ENCODE measurements at places on chromosomes 3 and 15.

GRCh38 chr3:20480786-20481365 lies 294.9 kb upstream of the SGO1 start:
- DNase-seq: no peak

GRCh38 chr3:150070271-150070670 lies 99.6 kb upstream of the PFN2 start:
- no peak for DNase-seq

DNA sequence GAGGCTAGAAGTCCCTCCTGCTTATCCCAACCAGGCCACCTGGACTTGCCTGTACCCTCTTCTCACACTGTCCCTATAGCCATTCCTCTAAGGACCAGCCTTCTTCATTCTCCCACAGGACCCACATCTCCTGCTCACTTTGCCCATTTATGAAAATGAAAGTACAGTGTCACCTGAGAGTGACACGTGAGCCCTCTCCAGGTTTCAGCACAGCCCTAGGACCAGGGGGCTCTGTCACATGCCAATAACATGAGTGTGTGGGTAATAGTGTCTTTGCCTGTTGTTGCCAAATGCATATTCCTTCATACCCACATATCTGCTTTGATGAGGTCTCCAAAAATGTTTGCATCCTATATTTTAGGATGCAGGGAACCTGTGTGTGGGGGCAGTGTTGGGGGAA lies 42.3 kb upstream of the TNFAIP8L3 start:
- DNase-seq: no peak

DNA sequence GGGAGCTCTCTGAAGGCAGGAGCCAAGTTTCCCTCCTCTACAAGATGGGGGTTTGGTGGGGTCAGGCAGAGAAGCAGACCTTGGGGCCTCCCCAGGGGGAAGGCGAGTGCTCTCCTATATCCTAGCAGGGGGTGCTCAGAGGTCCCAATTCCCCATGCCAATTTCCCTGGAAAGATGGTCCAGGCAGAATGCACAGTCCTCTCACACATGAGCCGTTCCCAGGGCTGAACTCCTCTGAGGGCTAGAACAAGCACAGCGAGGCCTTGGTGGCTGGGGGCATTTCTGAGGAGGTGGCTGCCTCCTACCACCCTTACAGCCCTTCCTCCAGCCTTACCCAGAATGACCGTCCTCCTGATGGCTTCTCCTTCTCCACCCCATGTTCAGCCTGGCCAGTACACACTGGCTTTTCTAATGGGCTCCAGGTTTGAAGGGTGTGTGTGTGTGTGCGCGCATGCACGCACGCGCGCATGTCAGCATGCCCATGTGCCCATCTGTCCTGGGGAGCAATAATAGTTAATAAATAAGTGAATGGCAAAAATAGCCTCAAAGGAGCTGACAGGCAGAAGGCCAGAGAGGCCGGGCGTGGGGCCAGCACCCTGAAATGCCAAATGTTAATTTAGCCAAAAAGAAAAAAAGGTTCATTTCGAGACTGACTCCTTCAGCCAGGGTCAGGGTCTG lies 24.4 kb downstream of the ADCY5 start:
- no peak for DNase-seq

GRCh38 chr3:42340466-42340865 lies 69.9 kb downstream of the LYZL4 start:
- no peak for DNase-seq

GRCh38 chr3:194401868-194402329 lies 2.8 kb upstream of the GP5 start:
- no peak for DNase-seq

- DNase-seq: no peak
Observed at GRCh38 chr3:23760325-23760724, 45.4 kb upstream of the UBE2E1 start.

DNA sequence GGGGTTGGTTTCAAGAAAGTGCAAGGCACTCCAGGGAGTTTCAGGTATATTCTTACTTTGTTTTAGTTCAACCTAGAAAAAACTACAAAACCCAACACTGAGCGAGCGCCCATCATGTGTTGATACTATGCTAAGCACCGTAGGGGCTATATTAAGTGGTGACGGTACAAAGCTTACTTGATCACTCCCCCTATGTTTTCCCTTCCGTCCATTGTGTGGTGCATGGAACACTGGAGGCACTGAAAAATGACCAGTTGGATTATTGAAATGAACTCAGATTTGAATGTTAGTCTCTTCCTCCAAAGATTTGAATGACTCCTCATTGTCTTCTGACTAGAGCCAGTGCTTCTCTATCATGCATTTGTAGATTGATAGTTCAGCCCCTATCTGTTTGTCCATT lies 6.6 kb downstream of the MYZAP start:
- no peak for DNase-seq

Data from GM18507 (cell line).